ENCODE measurements at places on chromosomes 2 and 18.

GRCh38 chr2:48617618-48618017 lies at the start of gene GTF2A1L:
TSS of gene GTF2A1L (plus strand) at chr2:48617856. CDS start at chr2:48617875, 19 bp downstream.
- DNase-seq: no peak

DNA sequence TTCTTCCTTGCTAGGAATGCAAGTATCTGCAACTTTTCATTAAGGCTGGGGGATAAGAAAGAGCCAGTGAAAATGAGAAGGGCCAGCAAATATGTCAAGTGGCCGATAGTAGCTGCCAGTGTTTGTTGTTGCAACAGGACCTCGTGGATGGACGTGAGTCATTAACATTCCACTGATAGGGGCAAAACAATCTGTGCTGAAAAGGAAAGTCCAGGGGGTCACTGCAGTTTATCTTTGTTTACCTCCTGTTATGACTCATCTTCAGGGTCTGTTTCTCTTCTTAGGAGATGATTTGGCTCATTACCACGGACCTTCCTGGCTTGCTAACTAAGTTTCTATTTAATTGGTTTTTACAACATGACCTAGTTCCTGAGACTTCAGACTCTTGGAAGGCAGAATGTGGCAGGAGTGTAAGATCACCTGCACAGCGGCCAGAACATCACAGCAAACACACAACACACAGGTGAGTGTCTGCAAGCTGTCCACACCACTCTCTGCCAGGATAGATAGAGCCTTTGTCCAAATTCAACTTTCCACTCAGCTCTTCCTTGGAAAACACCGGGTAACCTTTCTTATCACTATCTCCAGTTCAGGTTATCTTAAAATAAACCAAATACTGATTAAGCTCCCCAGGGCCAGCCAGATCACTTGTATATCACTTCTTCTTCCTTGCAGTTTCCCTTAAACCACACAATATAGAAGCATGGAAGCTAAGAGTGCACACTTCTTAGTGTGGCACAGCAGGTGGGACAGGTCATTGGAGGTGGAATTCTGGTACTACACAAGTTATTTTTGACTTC lies 157.5 kb upstream of the LMAN1 start:
- DNase-seq: no peak

GRCh38 chr18:51726614-51727013 lies 529.1 kb upstream of the MEX3C start:
- DNase-seq: no peak

- DNase-seq: no peak
Measured at GRCh38 chr2:176024083-176024482, 22.0 kb upstream of the LNPK start.

DNA sequence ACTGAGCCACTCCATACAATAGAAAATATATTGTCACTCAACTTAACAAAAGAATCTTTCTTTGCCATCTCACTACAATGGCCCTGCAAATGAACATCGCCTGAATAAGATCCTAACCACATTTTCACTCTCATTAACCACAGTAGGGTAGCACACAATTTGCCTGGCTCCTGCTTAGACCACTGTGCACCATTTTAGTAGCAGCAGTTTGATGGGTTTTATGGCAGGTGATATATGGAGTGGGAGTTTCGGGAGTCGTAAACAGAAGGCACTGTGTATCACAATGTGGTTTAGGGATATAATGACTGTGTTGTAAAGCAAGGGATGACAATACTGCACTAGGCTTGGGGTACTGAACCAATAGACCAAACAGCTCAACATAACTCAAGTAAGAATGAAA lies 617.4 kb downstream of the BCL11A start:
- DNase-seq: no peak

GRCh38 chr2:86624267-86624547 lies 542 bp upstream of the RNF103 start:
- DNase-seq: no peak

- no peak for DNase-seq
Measured at GRCh38 chr2:216486708-216487107, 11.9 kb upstream of the RPL37A start.

- no peak for DNase-seq
Measured at GRCh38 chr2:119735565-119735964, 24.2 kb upstream of the PTPN4 start.

Measured in activated T-cell treated with anti-CD3 and anti-CD28 coated beads for 24 hours (primary cell).